ENCODE measurements at places on chromosomes 12 and 14.
A peak's percentile ranks its signal among the peaks of the same experiment; 100 is the strongest.

DNA sequence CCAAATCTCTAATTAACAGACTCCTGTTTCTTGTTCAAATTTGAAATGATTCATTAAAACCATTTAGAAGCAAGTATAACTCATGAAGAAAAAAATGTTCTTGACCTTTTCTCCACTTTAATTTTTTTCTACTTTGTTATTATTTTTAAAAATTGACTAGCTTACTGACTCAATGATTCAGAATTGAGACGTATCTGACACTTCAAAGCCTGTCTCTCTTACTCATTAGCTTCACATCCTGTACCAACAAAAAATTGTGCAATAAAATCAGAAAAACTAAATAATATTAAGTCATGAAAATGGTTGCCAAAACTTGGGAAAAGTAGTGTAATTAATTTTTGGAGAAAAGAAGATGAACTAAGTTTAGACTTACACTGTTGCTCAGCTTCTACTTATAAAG lies 331.2 kb downstream of the SLC16A7 start:
- no peak for DNase-seq

GRCh38 chr12:62332598-62332997 lies 72.4 kb downstream of the USP15 start:
- no peak for DNase-seq

DNA sequence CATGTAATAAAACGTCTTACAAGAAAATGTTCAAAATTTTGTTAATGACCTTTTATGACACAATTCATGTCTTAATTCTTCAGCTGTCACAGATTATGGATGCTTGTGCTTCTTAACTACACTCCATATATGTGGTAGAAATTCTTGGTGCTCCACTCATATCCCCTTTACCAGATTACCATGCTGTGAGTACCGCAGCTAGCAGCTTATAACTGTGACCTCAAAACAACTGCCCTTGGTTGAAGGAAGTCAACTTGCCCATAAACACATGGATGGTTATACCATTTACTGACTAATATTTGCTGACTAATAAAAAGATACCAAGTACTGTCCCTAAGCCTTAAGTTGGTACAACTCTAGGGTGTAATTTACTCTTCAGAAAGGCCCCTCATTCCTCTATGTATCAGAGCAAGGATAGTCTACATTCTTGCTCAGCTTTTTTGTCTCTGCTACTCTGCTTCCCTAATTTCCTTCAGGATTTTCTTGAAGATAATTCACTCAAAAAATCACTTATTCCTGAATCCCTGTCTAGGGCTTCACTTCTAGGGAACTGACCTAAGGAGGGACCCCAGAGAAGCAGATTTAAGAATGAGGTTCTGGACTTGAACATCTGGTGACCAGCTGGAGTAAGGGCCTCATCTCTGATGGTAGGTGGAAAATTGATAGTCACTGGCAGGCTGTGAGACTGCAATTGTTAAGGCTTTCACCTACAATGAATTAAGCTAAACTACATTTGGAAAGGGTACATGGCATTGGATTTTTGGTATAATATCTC lies 152.3 kb downstream of the SLC6A15 start:
- DNase-seq: no peak

- no peak for DNase-seq
These were observed 36.5 kb downstream of the FOS start for GRCh38 chr14:75315144-75315543.

- DNase-seq: no peak
These were observed 52.5 kb downstream of the RNF34 start for GRCh38 chr12:121452340-121452984.

DNA sequence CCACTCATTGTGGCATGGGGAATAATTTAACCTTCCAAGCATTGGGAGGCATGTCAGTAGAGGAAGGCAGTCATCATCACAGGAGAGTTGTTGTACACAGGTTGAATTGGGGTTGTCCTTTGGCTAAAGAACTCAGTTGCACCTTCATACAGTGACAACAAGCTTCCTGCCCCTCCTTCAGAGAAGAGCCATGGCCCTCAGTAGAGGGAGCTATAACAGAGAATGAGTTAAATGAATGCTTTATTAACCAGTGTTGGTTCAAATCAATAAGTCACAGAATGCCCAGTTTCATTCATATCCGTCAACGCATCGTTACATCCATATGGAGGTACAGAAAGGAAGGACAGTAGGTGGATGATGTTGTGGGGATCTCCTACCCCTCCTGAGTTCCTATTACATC lies 4.8 kb downstream of the IFNG-AS1 start:
- DNase-seq: no peak

GRCh38 chr12:27236498-27236897 lies 7.6 kb upstream of the STK38L start:
- DNase-seq: peak; percentile 34

DNA sequence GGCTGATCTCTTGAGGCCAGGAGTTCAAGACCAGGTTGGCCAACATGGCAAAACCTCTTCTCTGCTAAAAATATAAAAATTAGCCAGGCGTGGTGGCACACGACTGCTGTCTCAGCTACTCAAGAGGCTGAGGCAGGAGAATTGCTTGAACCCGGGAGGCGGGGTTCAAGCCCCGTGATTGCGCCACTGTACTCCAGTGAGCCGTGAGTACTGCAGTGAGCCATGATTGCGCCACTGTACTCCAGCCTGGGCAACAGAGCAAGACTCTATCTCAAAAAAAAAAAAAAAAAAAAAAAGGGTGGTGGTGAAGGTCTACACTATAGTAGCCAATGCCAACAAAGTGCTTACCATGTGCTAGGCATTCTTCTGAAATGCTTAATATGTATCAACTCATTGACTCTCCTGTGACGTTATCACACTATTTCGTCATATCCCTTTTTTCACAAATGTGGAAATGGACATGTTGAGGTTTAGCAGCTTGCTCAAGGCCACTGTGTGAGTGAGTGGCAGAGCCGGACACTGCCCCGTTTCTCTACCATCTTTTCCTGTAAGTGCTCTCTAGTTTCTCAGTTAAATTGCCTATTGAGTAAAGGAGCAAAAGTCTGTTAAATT lies 59.6 kb downstream of the GNS start:
- no peak for DNase-seq

DNA sequence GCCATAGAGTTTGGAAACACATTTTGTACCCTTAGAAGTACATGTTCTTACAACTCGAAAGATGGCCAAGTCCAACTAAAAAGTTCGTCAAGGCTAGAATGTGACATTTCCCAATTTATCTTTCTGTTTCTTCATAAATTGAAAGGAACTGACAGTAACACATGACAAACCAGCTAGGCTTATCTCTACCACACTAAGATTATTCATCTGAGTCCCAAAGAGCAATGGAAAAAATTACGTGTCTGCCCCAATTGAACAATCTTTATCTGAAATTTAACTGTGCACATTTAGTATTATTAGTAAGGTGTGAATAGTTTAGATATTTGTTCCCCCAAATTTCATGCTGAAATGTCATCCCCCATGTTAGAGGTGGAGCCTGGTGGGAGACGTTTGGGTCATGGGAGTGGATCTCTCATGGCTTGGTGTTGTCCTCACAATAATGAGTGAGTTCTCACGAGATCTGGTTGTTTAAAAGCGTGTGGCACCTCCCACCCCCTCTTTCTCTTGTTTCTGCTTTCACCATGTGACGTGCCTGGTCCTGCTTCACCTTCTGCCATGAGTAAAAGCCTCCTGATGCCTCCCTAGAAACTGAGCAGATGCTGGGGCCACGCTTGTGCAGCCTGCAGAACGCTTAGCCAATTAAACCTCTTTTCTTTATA lies 13.3 kb downstream of the CPM start:
- DNase-seq: peak; percentile 41

GRCh38 chr12:89700191-89700810 lies 8.3 kb downstream of the ATP2B1 start:
- no peak for DNase-seq

DNA sequence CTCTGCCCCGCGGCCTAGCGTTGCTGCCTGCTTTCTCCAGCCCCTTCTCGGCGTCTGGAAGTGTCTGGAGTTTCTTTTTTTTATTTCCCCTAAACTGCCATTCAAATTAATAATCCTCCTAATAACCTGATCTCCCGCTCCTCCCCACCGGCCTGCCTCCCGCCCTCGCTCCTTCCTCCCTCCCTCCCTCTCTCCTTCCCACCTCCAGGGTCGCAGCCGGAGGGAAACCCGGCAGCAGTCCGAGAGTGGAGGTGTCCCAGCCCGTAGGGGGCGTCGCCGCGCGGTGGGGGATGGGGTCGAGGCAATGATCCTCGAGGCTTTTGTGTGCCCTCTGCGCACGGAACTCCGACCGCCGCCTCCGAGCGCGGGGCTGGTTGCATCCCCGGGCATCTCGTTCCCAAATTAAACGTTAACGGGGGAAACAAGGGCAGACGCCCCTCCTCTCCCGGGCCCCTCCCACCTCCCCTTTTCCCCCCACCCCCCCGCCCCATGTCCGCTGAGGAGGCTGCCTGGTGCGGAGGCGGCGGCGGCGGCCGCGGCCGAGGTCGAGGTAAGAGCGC lies 1.0 kb upstream of the SOCS2 start:
- DNase-seq: peak; percentile 55

DNA sequence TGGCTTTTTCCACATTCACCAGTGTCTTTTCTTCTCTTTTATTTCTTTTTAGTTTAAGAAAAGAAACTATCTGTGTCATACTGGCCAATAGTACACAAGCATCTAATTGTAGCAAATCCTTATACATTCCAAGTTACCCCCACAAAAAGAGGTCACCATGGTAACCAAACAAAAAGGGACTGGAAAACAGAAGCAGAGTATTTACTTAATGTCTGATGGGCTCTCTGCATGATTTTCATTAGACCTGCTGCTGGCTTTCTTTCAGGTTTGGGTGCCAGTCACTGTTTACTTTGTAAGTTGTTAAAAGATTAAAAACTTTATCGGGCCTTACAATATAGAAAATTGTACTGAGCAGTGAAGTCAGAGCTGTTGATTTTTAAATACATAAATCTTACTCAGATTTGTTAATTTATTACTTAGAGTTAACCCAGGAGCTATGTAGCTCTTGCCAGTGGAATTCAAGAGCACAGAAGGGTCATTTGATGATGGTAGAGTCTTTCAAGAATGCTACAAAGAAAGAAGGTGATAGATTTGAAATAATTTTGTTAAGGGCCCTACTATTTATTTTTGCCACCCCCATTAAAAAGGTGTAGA lies 123.9 kb downstream of the BRMS1L start:
- no peak for DNase-seq

- DNase-seq: no peak
These were observed 25.7 kb upstream of the PLD4 start for GRCh38 chr14:104898870-104899510.

GRCh38 chr14:75542588-75543091 lies 20.4 kb downstream of the BATF start:
- DNase-seq: peak; percentile 95

- DNase-seq: no peak
These were observed 4.6 kb downstream of the ANO6 start for GRCh38 chr12:45220363-45220931.

DNA sequence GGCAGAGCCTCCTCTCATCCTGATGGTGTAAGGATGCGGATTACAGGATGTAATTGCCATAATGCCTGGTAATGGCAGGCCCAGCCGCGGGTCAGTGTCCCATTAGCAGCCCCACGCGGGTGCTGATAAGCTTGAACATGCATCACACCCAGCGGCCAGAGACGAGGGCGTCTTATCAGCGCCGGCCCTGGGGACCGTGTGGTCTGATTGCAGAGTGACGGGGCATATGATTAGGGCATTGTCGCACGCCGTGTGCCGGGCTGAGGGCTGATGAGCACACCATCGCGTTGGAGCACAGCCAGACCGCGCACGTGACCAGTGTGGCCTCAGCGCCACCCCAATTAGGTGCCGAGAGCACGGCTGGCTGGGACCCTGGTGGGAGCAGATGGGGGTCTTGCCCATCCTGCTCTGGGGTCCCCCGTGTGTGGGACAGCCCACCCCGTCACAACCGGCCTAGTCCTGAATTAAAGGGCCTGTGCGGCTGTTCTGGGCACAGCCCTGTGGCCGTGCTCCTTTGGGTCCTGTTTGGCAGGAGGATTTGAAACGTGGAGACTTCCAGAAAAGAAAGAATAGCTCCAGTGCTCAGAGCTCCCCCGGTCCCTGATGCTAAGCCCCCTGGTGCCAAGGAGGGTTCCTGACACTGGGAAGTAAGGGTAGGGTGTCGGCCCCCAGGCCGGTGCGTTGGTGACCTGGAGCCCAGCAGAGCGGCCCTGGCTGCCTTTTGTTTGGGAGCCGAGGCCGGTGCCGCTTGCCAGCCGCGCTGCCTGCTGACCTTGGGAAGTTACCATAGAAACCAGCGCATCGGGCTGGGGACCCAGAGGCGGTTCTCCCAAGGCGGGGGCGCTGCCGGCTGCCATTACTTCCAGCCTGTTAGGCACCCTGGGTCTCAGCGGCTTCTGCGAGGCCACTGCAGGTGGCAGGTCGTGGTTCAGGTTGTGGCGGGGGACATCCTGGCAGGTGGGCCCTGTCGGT lies 20.7 kb downstream of the KIF26A start:
- no peak for DNase-seq

GRCh38 chr14:68268719-68269118 lies 449.1 kb downstream of the RAD51B start:
- no peak for DNase-seq

DNA sequence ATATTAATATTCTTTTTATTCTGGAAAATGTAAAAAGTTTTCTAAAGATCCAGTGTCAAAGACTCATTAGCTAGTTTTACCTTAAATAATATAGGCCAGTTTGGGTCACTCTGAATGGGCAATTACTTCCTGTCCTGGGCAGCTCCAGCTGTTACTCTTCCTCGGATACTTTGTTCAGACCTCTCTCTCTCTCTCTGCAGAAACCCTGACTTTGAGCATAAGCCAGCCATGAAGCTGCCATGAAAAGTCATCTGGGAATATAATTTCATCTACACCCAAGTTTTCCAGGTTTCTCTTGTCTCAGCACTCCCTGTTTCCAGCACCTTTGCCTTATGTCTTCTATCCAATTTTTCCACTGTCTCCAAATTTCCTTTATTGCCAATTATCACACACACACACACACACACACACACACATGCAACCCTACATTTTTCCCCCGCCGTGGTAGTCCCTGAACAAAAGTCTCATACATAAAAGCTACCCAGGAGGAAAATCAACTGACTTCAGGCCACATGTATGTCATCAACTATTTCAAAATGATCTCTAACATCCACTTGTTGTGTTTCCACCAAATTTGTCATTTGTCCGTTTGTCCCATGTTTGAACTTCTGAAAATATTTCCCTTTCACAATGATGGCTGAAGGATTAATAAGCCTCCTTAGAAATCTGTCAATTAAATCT lies 318.1 kb downstream of the SSPN start:
- no peak for DNase-seq

Data from activated CD4-positive, alpha-beta T cell treated with anti-CD3 and anti-CD28 coated beads, Interleukin-10, Interleukin-2, amounts not matched to agents 100 ng/mL and 50 ng/mL, durations not matched to agents 16 hours and 8 hours (primary cell).